GM03348 (cell line): ENCODE measurements at places on chromosomes 7 and 10.
A peak's percentile ranks its signal among the peaks of the same experiment; 100 is the strongest.

- DNase-seq: peak; percentile 13
Measured at GRCh38 chr7:147937428-147937827, 653.1 kb upstream of the C7orf33 start.

DNA sequence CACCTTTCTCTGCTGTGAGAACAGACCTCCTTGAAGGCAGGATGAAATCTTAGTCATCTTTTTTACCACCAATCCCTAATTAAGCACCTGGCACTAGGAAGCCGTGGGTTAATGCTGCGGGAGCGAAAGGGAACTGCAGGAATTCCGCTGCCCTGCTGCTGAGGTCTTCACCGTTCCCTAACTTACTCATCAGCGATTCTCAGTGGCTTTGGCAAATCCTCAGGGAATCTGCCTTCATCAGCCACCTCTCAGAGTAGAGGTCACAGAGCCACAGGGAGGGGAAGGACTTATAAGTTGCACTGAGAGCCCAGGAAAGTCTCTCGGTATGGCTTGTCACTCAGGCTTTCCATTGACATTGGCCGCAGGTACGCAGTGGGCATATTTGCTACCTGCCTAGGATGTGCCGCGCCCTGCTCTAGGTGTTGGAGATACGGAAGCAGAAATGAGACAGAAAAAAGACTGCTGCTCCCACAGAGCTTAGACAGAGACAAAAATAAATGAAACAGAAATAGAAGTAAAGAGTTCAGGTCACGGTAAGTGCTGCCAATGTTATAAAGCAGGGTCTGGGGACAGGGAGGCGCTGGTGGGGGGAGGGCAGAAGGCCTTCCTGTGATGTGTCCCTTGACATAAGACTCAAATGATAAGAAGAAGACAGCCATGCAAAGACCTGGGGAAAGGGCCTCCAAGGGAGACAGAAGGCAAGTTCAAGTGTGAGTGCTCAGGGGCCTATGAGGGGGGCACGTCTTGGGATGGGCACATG is 72.6 kb upstream of the OPALIN start:
- DNase-seq: no peak

DNA sequence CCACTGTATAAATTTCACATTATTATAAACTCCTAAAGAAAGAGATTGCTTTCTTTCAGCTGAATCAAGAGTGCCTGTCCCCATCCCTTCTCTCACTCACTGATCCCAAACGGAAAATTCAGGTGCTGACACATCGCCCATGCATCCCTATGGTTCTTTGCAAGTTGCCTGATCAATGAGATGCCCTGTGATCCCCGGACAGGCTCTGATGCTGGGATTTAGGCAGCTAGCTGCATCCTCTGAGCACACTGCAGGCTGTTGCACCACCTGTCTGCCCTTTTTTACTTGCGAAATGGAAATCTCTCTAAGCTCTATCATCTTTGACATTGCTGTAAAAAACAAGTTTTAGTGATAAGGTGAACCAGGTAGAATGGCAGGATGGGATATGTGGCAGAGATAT is 456.5 kb downstream of the GATA3 start:
- no peak for DNase-seq

DNA sequence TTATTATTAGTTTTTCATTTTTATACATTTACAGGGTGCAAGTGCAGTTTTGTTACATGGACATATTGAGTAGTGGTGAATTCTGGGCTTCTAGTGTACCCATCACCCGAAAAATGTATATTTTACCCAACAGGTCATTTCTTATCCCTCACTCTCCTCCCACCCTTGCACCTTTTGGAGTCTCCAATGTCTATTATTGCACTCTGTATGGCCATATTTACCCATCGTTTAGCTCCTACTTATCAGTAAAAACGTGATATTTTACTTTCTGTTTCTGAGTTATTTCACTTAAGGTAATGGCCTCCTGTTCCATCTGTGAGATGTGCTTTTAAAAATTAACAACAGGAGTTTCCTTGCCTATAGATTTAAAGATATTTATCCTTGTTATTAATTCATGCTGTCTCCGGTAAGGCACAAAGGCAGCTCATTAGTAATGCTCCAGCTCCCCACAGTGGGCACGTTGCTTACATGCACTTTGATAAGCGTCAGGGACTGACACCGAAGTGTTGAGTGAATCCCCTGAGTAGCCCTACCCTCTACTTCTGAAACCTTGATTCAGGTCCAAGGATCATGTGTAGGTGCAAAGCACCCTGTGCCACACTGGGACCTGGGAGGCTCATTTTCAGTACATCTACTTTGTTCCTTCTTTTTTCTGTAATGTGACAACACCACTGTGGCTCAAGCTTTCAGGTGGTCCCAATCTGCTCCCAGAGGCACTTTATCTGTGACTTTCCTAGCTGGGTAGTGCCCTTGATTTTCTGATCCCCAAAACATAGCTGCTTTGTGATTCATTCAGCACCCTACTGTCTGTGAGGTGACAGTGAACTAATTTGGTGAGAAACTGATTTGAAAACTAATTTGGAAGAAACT is 27.3 kb downstream of the HYAL4 start:
- peak; percentile 31 for DNase-seq

DNA sequence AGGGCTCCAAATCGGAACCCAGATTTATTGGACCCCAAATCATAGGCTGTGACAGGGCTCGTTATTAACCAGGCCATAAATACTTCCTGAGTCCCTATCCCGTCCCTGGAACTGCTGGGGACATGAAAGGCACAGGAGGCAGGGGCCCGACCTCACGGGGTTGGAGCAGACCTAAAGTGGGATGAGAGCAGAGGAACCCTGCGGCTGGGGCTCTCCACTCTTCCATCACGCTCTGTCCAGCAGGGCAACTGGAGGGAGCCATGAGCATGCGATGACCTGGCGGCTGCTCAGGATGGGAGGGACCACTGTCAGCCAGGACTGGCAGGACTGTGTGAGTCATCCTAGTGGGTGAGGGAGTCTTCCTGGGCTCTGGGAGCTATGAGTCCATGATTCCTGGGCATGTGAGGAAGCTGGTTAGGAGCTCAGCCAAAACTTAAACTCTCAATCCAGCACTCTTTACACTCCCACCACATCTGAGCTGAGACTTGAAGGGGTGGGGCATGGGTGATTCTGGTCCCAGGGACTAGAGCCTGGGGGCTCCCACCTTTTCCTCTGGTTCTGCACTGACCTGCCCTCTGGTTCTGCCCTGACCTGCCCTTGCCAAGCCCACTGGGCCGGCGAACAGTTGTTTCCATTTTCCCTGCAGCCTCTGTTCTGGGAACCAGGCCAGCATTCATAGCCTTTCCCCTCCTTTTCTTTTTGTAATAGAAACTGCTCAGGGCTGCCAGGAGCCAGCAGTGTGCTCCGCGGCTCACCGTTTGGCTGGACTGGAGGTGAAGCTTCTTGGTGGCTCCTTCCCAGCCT is 47.1 kb downstream of the SYPL1 start:
- peak; percentile 96 for DNase-seq

DNA sequence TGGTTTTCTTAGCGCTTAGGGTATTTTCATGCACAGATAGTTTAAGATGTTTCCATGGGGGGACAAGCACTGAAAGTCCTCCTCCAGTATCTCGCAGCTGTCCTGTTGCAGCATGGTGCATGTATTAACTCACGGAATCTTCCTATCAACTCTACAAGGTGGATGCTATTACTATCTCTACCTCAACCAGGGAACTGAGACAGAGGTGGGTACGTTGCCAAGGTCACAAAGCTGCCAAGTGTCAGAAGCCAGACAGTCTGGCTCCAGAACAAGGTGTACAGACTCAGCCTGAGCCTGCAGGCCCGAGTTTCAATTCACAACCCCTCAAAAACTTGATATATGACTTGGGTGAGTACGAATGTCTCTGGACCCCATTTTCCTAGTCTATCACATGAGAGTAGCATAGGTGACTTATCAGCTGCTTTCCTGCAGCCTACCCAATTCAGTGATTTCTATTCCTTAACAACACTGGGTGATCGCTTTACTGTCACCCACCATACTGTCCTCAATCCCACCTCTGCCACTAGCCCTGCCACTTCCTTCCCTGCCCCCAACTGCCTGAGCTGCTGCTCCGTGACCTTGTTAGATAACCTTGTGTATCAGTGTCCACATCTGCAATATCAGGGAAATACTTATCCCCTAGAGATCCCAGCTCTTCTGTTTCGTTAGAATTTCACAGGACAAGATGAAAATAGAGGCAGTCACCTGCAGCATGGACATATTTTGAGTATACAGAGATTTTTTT is 92.1 kb downstream of the ABCC2 start:
- DNase-seq: no peak

DNA sequence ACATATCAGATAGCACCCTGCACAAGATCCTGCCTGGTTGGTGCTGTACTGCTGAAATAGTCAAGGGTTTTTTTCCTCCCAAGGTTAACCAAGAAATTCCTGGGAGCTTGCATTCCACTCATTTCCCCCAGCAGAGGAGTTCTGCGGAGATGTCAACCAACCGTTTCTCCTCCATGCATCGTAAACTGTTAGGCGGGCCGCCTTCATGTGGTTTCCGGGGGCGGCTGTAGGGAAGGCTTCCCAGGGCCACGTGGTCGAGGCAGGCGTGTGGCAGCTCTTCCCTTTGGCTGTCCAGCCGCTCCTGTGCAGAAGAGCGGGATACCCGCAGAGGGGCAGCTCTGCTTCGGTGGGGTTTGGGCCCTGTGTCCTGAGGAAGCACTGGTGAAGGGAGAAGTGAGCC is 113.7 kb downstream of the RGS10 start:
- DNase-seq: no peak

DNA sequence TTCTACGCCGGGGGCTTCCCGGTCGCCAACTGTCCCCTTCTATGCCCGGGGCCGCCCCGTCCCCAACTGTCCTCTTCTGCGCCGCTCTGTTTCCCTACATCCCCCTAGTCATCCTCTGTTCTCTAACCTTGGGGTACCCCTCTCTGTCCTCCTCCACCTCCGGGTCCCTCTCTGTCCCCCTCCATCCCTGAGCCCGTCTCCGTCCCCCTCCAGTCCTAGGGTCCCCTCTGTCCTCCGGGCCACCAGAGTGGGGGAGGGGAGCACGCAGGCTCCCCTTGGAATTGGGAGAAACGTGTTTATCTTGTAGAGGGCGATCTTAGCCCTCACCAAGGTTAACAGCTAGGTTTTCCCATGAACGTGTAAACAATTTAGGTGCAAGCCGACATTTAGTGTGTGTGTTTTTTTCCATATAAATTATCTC is 852 bp upstream of the KLF6 start:
- DNase-seq: no peak

GRCh38 chr10:3790858-3791257 is 5.8 kb upstream of the KLF6 start:
- DNase-seq: no peak
